ENCODE measurements at places on chromosomes 11 and 22.
A peak's percentile ranks its signal among the peaks of the same experiment; 100 is the strongest.

GRCh38 chr22:18078329-18079041 lies 695 bp downstream of the PEX26 start:
- H3K4me3 ChIP-seq = peak overlapping the region; percentile 96
- H3K27me3 ChIP-seq = no peaks in the 10 kb centered on the region
- peak overlapping the region; percentile 98 for H3K27ac ChIP-seq
- peak; percentile 62 for DNase-seq
- peaks cover 49% of the 10 kb centered on the region for H3K4me1 ChIP-seq

GRCh38 chr11:131824771-131825170 lies 454.4 kb downstream of the NTM start:
- DNase-seq = no peak
- H3K27ac ChIP-seq = no peak overlapping the region
- H3K4me3 ChIP-seq = no peak overlapping the region
- no peaks in the 10 kb centered on the region for H3K36me3 ChIP-seq
- no peaks in the 10 kb centered on the region for H3K4me1 ChIP-seq
- H3K27me3 ChIP-seq = no peaks in the 10 kb centered on the region

- no peak for DNase-seq
- no peaks in the 10 kb centered on the region for H3K36me3 ChIP-seq
- H3K27me3 ChIP-seq = no peaks in the 10 kb centered on the region
- H3K4me1 ChIP-seq = no peaks in the 10 kb centered on the region
Observed at GRCh38 chr22:25822344-25822743, 80.4 kb downstream of the MYO18B start.

GRCh38 chr11:74636630-74637184 lies 44.3 kb downstream of the POLD3 start:
- peaks cover 7% of the 10 kb centered on the region for H3K4me1 ChIP-seq
- DNase-seq = no peak
- no peaks in the 10 kb centered on the region for H3K27me3 ChIP-seq

DNA sequence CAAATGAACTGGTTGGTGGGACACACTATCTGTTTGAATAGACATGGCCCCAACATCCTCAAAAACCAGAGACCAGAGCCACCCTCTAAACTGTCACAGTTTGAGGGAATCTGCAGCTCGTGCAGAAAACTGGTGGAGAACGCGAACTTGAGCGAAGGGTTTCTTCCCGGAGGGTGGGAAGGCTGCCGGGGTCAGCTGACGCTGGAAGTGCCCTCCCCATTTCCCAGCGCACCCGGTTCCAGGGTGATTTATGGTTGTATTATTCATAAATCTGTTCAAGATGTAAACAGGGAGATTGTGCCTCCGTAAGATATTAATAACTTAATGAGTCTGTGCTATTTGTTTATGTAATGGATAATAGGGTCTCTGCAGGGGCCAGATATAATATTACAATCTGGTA lies 1396.7 kb downstream of the BRD1 start:
- H3K4me1 ChIP-seq = no peaks in the 10 kb centered on the region
- H3K4me3 ChIP-seq = no peak overlapping the region
- no peak overlapping the region for H3K27ac ChIP-seq
- no peaks in the 10 kb centered on the region for H3K36me3 ChIP-seq
- no peak for DNase-seq

- H3K4me3 ChIP-seq = peak overlapping the region; percentile 78
- H3K4me1 ChIP-seq = peaks cover 92% of the 10 kb centered on the region
- no peaks in the 10 kb centered on the region for H3K27me3 ChIP-seq
Observed at GRCh38 chr11:64859542-64860414, 15.3 kb upstream of the CDC42BPG start.

GRCh38 chr11:101553891-101554292 lies 29.9 kb downstream of the TRPC6 start:
- no peaks in the 10 kb centered on the region for H3K4me1 ChIP-seq
- no peak for DNase-seq
- no peaks in the 10 kb centered on the region for H3K27me3 ChIP-seq
- no peak overlapping the region for H3K4me3 ChIP-seq
- H3K27ac ChIP-seq = no peak overlapping the region

GRCh38 chr22:37015587-37015878 lies 3.7 kb downstream of the TST start:
- DNase-seq = no peak
- no peak overlapping the region for H3K4me3 ChIP-seq
- H3K27ac ChIP-seq = no peak overlapping the region
- no peaks in the 10 kb centered on the region for H3K27me3 ChIP-seq

GRCh38 chr22:33896575-33897447 lies 23.5 kb downstream of the LARGE1 start:
- H3K27me3 ChIP-seq = no peaks in the 10 kb centered on the region
- H3K4me1 ChIP-seq = no peaks in the 10 kb centered on the region
- no peak for DNase-seq
- no peak overlapping the region for H3K4me3 ChIP-seq
- no peak overlapping the region for H3K27ac ChIP-seq

- H3K36me3 ChIP-seq = no peaks in the 10 kb centered on the region
- no peak for DNase-seq
- H3K4me3 ChIP-seq = no peak overlapping the region
- no peaks in the 10 kb centered on the region for H3K27me3 ChIP-seq
Observed at GRCh38 chr11:1198561-1199240, 24.2 kb upstream of the MUC5B start.

GRCh38 chr22:22397292-22397870 lies 111.2 kb downstream of the ZNF280B start:
- H3K27me3 ChIP-seq = peaks cover 20% of the 10 kb centered on the region
- no peak for DNase-seq
- H3K36me3 ChIP-seq = no peaks in the 10 kb centered on the region
- H3K27ac ChIP-seq = no peak overlapping the region

DNA sequence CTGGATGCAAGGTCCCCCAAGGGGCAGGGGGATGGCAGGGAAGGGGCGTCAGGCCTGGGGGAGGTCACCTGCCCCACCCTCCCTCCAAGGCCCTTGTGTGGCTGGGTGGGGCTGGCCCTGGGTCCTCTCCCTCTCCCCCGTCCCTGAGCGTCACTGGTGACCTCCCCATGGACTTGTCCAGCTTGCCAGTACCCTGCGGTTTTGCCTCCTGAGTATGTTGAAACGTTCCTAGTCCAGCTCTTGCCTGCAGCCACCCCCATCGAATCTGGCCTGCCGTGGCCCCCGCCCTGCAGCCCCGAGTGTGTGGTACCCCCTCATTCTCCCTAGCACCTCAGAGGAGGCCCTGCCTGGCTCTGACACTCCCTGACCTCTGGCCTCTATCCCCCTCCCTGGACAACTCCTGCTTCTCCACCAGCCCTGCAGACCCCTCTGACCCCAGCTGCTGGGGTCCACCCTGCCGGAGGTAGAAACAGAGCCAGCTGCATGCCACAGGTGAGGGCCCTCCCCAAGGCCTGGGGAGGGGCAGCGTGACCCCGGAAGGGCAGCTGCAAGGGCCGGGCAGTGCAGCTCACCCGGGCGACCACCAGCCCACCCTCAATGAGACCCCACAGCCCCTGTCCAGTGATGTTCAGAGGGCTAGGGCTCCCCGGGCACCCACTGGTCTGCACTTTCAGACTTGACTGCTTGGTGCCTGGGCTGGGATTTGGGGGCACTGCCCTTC lies 4.1 kb upstream of the MUC6 start:
- H3K4me1 ChIP-seq = no peaks in the 10 kb centered on the region
- H3K36me3 ChIP-seq = no peaks in the 10 kb centered on the region
- H3K4me3 ChIP-seq = no peak overlapping the region
- H3K27me3 ChIP-seq = no peaks in the 10 kb centered on the region

GRCh38 chr22:42431401-42432019 lies 693 bp downstream of the NFAM1 start:
- peaks cover 4% of the 10 kb centered on the region for H3K27me3 ChIP-seq
- H3K4me3 ChIP-seq = no peak overlapping the region
- H3K4me1 ChIP-seq = peaks cover 1% of the 10 kb centered on the region
- H3K27ac ChIP-seq = no peak overlapping the region
- DNase-seq = no peak
- no peaks in the 10 kb centered on the region for H3K36me3 ChIP-seq

DNA sequence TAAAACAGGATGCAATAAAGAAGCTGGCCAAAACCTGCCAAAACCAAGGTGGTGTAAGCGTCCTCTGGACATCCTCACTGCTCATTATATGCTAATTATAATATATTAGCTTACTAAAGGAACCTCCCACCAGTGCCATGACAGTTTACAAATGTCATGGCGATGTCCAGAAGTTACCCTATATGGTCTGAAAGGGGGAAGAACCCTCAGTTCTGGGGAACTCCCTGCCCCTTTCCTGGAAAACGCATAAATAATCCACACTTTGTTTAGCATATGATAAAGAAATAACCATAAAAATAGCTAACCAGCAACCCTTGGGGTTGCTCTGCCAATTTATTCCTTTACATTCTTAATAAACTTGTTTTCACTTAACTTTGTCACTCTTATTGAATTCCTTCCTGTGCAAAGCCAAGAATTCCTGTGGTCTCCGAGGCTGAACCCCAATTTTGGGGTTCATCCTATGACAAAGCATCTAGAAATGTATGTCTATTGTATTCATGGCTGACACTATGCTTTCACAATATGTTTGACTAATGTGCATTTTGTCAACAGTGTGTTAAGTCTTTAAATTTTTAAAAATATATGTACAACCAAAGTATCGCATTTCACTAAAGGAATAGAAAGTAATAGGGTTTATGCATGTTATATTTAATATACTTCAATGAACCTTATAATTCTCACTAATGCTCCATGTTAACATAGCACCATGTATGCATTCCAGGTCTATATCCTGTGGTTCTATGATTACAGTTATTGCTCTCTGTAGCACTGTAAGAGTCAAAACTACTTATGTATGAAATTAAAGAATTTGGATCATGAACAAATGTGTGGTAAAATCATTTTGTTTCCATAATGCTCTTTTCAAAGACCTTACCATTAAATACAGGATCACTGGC lies 25.1 kb downstream of the LGR4 start:
- H3K27me3 ChIP-seq = peaks cover 3% of the 10 kb centered on the region
- H3K4me1 ChIP-seq = no peaks in the 10 kb centered on the region
- H3K27ac ChIP-seq = no peak overlapping the region
- DNase-seq = no peak
- no peak overlapping the region for H3K4me3 ChIP-seq

- peak overlapping the region; percentile 94 for H3K27ac ChIP-seq
- DNase-seq = peak; percentile 56
- peaks cover 63% of the 10 kb centered on the region for H3K4me1 ChIP-seq
- H3K27me3 ChIP-seq = peaks cover 6% of the 10 kb centered on the region
- peak overlapping the region; percentile 48 for H3K4me3 ChIP-seq
Observed at GRCh38 chr22:39173787-39174497, 21.5 kb upstream of the CBX7 start.

- H3K4me3 ChIP-seq = no peak overlapping the region
- no peaks in the 10 kb centered on the region for H3K27me3 ChIP-seq
- H3K36me3 ChIP-seq = peaks cover 15% of the 10 kb centered on the region
Observed at GRCh38 chr22:31896472-31896871, 47.9 kb upstream of the YWHAH start.

DNA sequence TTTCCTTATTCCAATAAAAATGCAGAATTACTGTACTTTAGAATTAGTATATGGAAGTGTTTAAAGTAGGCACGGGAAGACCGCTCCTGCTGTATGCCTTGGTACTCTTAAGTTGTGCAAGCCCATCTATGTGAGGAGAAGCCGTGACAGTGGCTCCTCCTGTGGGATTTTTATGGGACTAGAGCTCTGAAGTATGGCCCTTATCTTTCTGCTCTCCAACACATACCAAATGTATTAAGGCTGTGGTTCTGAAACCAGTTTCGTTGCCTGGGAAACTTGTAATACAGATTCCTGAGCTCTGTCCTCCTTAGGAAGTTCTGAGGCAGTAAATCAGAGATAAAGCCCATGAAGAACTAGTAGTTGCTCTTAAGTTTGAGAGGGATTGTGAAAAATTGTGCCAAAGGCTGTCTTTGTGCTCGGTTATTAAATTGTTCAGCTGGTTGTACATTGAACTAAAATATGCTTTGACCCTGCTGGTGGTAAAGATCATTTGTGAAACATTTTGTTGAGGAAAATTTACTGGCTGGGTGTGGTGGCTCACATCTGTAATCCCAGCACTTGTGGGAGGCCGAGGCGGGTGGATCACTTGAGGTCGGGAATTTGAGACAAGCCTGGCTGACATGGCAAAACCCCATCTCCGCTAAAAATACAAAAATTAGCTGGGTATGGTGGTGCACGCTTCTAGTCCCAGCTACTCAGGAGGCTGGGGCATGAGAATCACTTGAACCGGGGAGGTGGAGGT lies 29.3 kb downstream of the RTN3 start:
- no peak for DNase-seq
- no peaks in the 10 kb centered on the region for H3K36me3 ChIP-seq
- H3K4me3 ChIP-seq = no peak overlapping the region
- peaks cover 4% of the 10 kb centered on the region for H3K4me1 ChIP-seq
- no peak overlapping the region for H3K27ac ChIP-seq

DNA sequence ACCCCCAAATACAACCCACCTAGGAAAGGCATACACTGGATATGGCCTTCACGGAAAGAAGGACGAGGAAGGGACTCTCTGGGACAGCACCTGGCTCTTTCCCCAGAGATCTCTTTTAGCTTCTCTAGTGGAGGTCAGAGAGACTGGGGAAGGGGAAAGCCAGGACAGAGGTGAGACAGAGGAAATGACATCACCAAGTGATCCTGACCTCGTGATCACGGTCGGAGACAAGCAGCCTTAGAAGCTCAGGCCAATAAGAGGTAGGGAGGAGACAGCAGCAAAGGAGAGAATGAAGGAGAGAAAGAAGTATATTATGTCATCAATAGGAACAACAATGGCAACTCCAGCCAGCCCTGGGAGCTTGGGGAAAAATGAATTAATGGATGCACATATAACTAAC lies 15.4 kb upstream of the TMPRSS13 start:
- no peak for DNase-seq
- H3K4me3 ChIP-seq = no peak overlapping the region
- H3K27me3 ChIP-seq = no peaks in the 10 kb centered on the region
- H3K36me3 ChIP-seq = peaks cover 12% of the 10 kb centered on the region
- H3K4me1 ChIP-seq = peaks cover 81% of the 10 kb centered on the region
- no peak overlapping the region for H3K27ac ChIP-seq

GRCh38 chr11:103112364-103112763 lies 3.1 kb downstream of the DYNC2H1 start:
- no peak for DNase-seq
- no peaks in the 10 kb centered on the region for H3K36me3 ChIP-seq
- H3K4me1 ChIP-seq = peaks cover 19% of the 10 kb centered on the region

DNA sequence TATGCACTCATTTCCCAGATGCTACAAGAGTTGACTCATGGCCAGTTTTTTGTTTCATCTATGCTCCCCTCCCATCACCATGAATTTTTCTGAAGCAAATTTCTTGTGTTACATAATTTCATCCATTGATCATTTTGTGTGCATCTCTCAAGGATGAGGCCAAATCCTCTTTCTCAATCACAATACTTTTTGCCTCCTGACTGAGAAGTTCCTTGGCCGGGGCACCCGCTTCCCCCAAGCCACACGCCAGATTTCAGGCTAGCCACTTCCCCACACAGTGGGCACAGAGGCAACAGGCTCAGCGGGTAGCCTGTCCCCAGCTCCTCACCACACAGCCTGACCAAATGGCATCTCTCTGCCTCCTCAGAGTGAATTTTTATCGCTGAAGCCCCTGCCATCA lies 9.8 kb upstream of the DSCAML1 start:
- H3K27ac ChIP-seq = no peak overlapping the region
- H3K4me1 ChIP-seq = peaks cover 25% of the 10 kb centered on the region
- no peak for DNase-seq
- no peak overlapping the region for H3K4me3 ChIP-seq
- peaks cover 4% of the 10 kb centered on the region for H3K27me3 ChIP-seq
- H3K36me3 ChIP-seq = no peaks in the 10 kb centered on the region

Measured in activated CD8-positive, alpha-beta T cell treated with anti-CD3 and anti-CD28 coated beads, Interleukin-2, amount 10 ng/mL, durations not matched to agents 7 days and 5 days (primary cell).